ENCODE measurements at places on chromosomes 11 and 22. TPM values are rescaled to one million over a fixed set of nuclear protein-coding genes. Genes with fewer than 3 reads are reported as not detected.

GRCh38 chr11:2269601-2270321 lies 627 bp downstream of the ASCL2 start:
- no peak overlapping the region for H3K27ac ChIP-seq
- peak; percentile 47 for DNase-seq
- peaks cover 30% of the 10 kb centered on the region for H3K4me1 ChIP-seq
- no peaks in the 10 kb centered on the region for H3K36me3 ChIP-seq
- H3K4me3 ChIP-seq: peak overlapping the region; percentile 36
- H3K27me3 ChIP-seq: peaks cover 46% of the 10 kb centered on the region

DNA sequence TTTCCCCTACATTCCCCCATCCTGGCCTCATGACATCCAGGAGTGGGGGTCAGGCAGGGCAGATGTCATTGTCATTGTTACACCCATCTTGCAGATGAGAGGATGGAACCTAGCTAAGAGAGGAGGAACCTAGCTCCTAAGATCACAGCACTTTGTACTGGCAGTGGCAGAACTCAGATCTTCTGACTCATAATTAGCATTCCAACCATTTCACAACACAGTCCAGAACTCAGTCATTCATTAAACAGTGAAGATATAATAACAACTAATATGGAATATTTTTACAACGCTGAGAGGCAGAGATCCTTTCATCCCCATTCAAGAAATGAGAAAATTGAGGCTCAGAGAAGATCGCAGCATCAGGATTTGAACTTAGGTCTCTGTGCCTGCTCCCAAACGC lies 127.8 kb downstream of the CHST1 start:
- peaks cover 5% of the 10 kb centered on the region for H3K27me3 ChIP-seq
- no peak for DNase-seq
- H3K4me1 ChIP-seq: no peaks in the 10 kb centered on the region
- H3K4me3 ChIP-seq: no peak overlapping the region
- H3K36me3 ChIP-seq: no peaks in the 10 kb centered on the region

DNA sequence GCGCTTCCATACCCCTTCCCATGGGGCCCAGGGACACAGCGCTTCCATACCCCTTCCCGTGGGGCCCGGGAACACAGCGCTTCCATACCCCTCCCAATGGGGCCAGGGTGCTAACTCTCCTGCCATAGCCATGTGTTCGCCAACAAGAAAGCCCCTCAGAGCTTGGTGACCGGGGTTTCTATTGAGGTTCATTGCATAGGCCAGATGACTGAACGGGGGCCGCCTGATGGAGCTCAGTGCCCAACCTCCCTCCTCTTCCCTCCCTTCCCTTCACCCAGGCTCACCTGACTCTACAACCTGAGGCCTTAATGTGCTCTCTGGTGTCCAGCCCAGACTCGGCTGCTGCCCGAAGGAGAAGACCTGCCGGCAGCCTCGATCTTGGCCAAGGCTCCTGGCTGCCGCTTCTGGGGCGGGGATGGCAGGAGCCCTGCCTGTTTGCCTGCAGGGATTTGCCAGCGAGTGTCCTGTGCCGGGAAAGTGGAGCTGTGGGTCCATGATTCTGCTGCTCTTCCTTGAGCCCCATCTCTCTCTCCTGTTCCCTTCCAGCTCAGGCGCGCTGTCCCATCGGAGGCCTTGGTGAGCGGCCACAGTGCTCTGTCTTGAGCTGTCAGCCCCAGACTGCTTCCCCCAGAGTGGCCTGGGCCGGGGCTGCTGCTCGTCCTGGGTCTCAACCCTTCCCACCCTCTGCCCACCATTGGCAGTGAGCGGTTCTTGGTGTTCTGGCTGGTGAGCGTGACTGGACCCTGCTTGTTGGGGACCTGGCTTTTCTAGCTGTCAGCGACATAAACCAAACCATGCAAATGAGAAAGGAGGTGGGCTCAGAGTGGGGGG lies 267.0 kb downstream of the TBC1D22A start:
- no peak for DNase-seq
- no peaks in the 10 kb centered on the region for H3K36me3 ChIP-seq
- no peak overlapping the region for H3K27ac ChIP-seq
- no peak overlapping the region for H3K4me3 ChIP-seq
- no peaks in the 10 kb centered on the region for H3K4me1 ChIP-seq

- no peaks in the 10 kb centered on the region for H3K36me3 ChIP-seq
- H3K27me3 ChIP-seq: no peaks in the 10 kb centered on the region
- no peak overlapping the region for H3K4me3 ChIP-seq
- H3K4me1 ChIP-seq: peaks cover 18% of the 10 kb centered on the region
- H3K27ac ChIP-seq: no peak overlapping the region
- DNase-seq: peak; percentile 76
These were observed 25.1 kb upstream of the RELT start for GRCh38 chr11:73350908-73351636.

- no peak for DNase-seq
- no peaks in the 10 kb centered on the region for H3K4me1 ChIP-seq
- H3K27ac ChIP-seq: no peak overlapping the region
- no peak overlapping the region for H3K4me3 ChIP-seq
- H3K27me3 ChIP-seq: peaks cover 8% of the 10 kb centered on the region
- no peaks in the 10 kb centered on the region for H3K36me3 ChIP-seq
These were observed 312.2 kb upstream of the C11orf87 start for GRCh38 chr11:109109571-109110315.

Gene RBFOX2
- total RNA-seq: 0.99 TPM
